ENCODE measurements at places on chromosomes 13 and 19. TPM values are rescaled to one million over a fixed set of nuclear protein-coding genes. Genes with fewer than 3 reads are reported as not detected.
A peak's percentile ranks its signal among the peaks of the same experiment; 100 is the strongest.

IL4I1 gene
- 1.2 TPM for total RNA-seq

NUP58 gene
- total RNA-seq = 130 TPM

SPRYD7 gene
- 10.2 TPM for total RNA-seq

CGB1 gene
- not detected for total RNA-seq

HOMER3 gene
- 24.8 TPM for total RNA-seq

EHD2 gene
- total RNA-seq = 76.7 TPM

HSD11B1L gene
- total RNA-seq = 6.0 TPM

FCER2 gene
- not detected for total RNA-seq

CYP2F1 gene
- total RNA-seq = not detected

- H3K36me3 ChIP-seq = no peaks in the 10 kb centered on the region
- peaks cover 11% of the 10 kb centered on the region for H3K27me3 ChIP-seq
- peak; percentile 30 for DNase-seq
Observed at GRCh38 chr19:12880551-12881171, 588 bp downstream of the DNASE2 start.

DNA sequence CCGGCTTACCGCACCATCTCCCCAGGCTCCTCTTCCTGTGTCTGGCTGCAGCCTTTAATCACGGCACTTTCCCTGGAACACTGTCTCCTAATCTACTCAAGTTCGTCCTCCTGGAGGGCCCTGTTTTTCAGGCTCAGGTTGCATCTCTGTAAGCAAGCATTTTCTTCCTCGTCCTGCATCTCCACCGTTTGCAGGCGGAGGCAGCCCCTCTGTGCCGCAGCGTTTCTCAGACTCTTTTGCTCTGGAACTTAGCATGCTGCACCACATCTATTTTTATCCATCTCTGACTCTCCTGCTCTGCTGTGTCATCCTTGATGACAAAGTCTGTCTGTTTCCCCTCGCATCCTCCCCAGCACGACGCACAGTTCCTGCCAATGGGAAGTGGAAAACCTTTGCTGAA is 117.5 kb downstream of the ATP8A2 start:
- H3K36me3 ChIP-seq = no peaks in the 10 kb centered on the region
- H3K4me1 ChIP-seq = no peaks in the 10 kb centered on the region
- DNase-seq = no peak
- no peaks in the 10 kb centered on the region for H3K27me3 ChIP-seq
- no peak overlapping the region for H3K27ac ChIP-seq

DNA sequence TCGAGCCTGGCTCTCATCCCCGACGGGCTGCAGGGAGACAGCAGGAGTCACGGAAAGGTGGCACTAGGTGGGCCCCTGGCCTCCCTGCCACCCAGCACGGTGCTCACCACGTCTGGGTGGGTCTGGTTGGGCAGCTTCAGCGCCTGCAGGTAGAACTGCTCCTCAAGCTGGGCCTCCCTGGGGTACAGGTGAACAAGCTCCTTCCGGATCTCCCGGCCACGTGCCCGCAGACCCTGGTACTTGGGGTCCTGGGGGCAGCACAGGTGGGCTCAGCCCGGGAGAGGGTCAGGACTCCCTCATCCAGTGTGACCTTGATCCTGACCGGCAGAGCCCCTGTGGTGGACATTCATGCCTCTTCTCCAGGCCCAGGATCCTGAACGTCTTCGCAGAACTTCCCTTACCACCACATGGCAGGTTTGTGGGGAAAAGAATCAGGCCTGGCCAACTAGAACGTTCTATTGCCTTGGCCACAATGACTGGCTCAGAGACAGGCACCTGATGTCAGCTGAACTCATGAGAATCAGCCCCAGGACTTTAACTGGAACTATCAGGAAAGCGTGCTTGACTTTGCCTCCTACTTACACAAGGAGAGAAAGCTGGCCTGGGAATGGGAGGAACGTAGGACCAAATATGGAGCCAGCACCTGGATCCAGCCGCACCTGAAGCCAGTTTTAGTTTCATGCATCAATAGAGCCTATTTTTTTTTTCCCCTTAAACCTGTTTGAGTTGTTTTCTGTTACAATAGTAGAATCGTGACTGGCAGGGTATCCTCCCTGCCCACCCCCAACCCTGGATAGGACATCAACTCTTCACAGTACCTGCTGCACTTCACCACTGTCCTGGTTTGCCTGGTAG is 8.9 kb downstream of the SARS2 start:
- no peak for DNase-seq
- no peak overlapping the region for H3K4me3 ChIP-seq
- H3K4me1 ChIP-seq = no peaks in the 10 kb centered on the region
- no peaks in the 10 kb centered on the region for H3K27me3 ChIP-seq
- H3K36me3 ChIP-seq = no peaks in the 10 kb centered on the region

DNA sequence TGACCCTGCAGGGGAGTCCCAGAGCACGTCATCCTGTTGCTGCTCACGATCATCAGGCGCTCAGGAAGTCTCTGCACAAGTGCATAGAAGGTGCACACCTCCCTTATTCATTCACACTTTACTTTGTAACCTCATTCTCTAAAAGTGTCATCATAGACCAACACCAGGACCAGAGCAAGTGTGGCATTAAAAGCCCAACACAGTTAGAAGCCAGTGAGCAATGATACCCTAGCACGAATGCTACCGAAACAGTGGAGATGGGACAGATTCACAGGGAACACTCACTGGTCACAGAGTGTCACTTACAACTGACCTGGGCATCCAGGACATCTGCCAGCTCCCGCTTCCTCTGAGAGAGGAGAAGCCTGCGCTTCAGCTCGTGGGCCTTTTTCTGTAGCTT is 17.0 kb downstream of the HAUS8 start:
- H3K27ac ChIP-seq = no peak overlapping the region
- H3K4me3 ChIP-seq = no peak overlapping the region
- H3K4me1 ChIP-seq = no peaks in the 10 kb centered on the region
- no peaks in the 10 kb centered on the region for H3K27me3 ChIP-seq

- no peaks in the 10 kb centered on the region for H3K27me3 ChIP-seq
- no peaks in the 10 kb centered on the region for H3K4me1 ChIP-seq
- DNase-seq = no peak
- H3K36me3 ChIP-seq = no peaks in the 10 kb centered on the region
- H3K4me3 ChIP-seq = no peak overlapping the region
- H3K27ac ChIP-seq = peak overlapping the region; percentile 60
Observed at GRCh38 chr13:43939086-43939485, 59.4 kb downstream of the LACC1 start.

DNA sequence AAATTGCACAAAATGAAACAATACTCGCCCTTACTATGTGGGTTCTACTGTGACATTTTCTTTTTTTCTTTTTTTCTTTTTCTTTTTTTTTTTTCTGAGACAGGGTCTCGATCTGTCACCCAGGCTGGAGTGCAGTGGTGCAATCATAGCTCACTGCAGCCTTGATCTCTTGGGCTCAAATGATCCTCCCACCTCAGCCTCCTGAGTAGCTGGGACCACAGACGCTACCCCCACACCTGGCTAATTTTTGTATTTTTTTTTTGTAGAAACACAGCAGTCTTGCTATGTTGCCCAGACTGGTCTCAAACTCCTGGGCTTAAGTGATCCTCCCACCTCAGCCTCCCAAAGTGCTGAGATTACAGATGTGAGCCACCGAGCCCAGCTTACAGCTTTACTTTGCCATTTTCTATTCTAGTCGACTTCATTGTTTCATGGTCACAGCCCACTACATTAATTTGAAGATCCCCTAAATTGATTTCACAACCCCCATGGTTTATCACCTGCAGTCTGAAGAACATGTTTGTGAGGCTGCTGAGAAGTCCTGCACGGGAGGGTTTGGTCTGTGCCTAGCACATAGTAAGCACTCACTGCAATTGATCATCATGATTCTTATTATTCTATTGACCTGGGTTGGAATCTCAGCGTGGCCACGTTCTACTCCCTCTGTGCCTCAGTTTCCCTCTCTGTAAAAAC is 3.8 kb downstream of the BCL3 start:
- H3K36me3 ChIP-seq = no peaks in the 10 kb centered on the region
- H3K4me1 ChIP-seq = no peaks in the 10 kb centered on the region
- H3K4me3 ChIP-seq = no peak overlapping the region
- no peak for DNase-seq

DNA sequence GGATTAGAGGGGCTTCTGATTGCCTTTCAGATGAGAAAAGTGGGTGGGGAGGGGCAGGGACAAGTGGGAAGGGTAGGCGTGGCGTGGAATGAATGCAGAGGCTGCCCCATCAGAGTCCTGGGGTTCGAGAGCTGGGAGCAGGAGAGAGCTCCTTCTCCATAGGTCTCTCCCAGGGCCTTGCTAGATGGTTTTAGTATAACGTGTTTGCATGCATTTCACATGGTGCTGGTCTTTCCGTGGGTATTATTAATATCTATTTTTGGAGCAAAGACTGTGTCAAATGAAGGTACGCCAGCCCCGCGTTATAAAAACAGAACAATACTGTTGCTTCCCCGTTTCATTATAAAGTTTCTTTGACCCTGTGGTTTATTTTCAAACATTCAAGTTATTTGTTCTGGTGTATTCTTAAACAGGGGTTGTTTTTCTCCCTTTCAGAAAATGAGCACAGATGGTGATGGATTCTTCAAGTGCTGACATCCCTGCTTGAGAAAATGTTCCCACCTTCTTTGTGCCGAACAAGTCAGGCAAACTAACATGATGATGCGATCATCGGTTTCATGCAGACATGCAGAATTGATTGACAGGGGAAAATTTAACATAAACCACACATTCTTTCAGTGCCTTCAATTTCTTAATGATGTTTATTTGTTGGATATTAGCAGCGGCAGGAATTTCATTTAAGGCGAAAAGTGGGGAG is 62.1 kb upstream of the ZNF536 start:
- no peak for DNase-seq
- no peaks in the 10 kb centered on the region for H3K4me1 ChIP-seq
- H3K36me3 ChIP-seq = no peaks in the 10 kb centered on the region
- no peak overlapping the region for H3K27ac ChIP-seq
- H3K27me3 ChIP-seq = no peaks in the 10 kb centered on the region
- no peak overlapping the region for H3K4me3 ChIP-seq

DNA sequence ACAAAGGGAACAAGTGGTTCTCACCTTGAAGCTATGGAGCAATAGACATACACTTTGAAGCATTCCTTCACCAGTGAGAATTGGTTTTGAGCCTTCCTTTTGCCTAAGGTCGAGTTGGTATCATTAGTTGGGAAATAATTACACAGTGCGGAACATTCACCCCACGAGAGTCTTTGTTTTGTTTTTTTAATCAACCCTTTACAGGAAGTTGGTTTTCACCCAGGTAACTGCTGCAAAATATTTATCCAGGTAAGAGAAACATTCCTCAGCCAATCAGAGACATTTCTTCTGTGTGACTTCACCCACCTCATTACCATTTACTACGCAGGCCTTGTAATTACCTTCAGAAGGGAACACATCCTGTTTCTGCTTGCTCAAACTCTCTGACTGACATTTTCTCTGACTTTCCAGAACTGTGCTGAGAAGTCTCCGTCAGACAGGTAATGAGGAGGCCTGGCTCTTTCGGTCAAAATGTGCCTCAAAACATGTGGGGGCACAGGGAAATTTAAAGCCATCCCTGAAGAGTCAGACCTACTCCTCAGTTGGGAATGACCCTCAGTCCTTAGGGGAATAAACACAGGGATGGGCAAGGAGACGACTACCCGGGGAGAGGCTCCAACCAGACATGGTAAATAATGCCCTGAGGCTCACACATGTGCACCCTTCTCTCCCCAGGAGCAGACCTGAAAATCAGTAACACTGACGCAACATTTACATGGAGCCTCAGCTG is 22.7 kb upstream of the SERP2 start:
- H3K4me1 ChIP-seq = no peaks in the 10 kb centered on the region
- H3K27me3 ChIP-seq = no peaks in the 10 kb centered on the region
- H3K36me3 ChIP-seq = no peaks in the 10 kb centered on the region
- H3K4me3 ChIP-seq = no peak overlapping the region
- no peak for DNase-seq

- H3K27me3 ChIP-seq = no peaks in the 10 kb centered on the region
- DNase-seq = no peak
- H3K27ac ChIP-seq = no peak overlapping the region
- H3K4me3 ChIP-seq = no peak overlapping the region
- H3K36me3 ChIP-seq = no peaks in the 10 kb centered on the region
Observed at GRCh38 chr13:84902243-84902642, 897.0 kb downstream of the SLITRK6 start.

- no peak overlapping the region for H3K4me3 ChIP-seq
- H3K36me3 ChIP-seq = no peaks in the 10 kb centered on the region
- no peaks in the 10 kb centered on the region for H3K27me3 ChIP-seq
- no peak for DNase-seq
- H3K27ac ChIP-seq = no peak overlapping the region
Observed at GRCh38 chr19:17614476-17614875, 59.0 kb downstream of the COLGALT1 start.

- H3K27ac ChIP-seq = peak overlapping the region; percentile 49
- no peak overlapping the region for H3K4me3 ChIP-seq
- no peaks in the 10 kb centered on the region for H3K27me3 ChIP-seq
Observed at GRCh38 chr19:574658-575526, 2.5 kb downstream of the BSG start.

- no peaks in the 10 kb centered on the region for H3K36me3 ChIP-seq
- H3K27ac ChIP-seq = no peak overlapping the region
- DNase-seq = no peak
- H3K4me1 ChIP-seq = no peaks in the 10 kb centered on the region
- no peaks in the 10 kb centered on the region for H3K27me3 ChIP-seq
- no peak overlapping the region for H3K4me3 ChIP-seq
Observed at GRCh38 chr13:105087945-105088344, 1447.5 kb downstream of the EFNB2 start.

- no peaks in the 10 kb centered on the region for H3K27me3 ChIP-seq
- no peaks in the 10 kb centered on the region for H3K36me3 ChIP-seq
- DNase-seq = no peak
- no peaks in the 10 kb centered on the region for H3K4me1 ChIP-seq
- H3K4me3 ChIP-seq = no peak overlapping the region
- H3K27ac ChIP-seq = no peak overlapping the region
Observed at GRCh38 chr13:64633948-64634347, 2596.2 kb downstream of the PCDH9 start.

- no peak for DNase-seq
- no peaks in the 10 kb centered on the region for H3K36me3 ChIP-seq
- H3K4me1 ChIP-seq = no peaks in the 10 kb centered on the region
- no peaks in the 10 kb centered on the region for H3K27me3 ChIP-seq
Observed at GRCh38 chr13:78636495-78636894, 22.5 kb downstream of the OBI1 start.

DNA sequence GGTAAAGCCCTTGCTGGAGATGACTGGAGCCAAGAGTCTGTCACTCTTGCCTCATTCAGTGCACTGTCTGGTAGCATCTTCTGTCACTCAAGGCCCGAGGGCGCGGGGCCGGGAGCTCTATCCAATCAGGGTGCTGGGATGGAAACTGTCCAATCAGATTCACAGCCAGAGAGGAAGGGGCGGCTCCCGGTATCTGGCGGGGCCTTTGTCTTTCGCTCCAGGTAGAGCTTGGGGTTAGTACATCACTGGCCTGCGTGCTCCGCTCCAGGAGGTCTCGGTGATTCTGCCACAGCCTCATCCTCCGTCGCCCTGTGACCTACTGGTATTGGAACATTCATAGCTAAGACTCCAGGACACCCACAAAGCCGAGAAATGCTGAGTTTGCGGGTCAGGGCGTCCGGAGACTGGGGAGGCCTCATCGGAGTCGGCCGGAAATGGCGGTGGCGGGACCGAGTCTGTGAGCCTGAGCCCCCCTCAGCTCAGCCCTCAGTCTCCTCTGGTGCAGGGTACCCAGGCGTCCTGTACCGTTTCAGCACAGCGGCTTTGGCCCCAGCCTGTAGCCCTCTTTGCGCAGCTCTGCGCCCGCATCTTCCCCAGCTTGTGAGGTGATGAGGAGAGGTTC is 20.6 kb upstream of the ZNF430 start:
- peak overlapping the region; percentile 34 for H3K4me3 ChIP-seq
- no peaks in the 10 kb centered on the region for H3K27me3 ChIP-seq
- H3K36me3 ChIP-seq = no peaks in the 10 kb centered on the region
- DNase-seq = peak; percentile 77
